CD4-positive, alpha-beta T cell treated with Interleukin-21 for 1 hour (primary cell): ENCODE measurements at places on chromosomes 4 and X.

DNA sequence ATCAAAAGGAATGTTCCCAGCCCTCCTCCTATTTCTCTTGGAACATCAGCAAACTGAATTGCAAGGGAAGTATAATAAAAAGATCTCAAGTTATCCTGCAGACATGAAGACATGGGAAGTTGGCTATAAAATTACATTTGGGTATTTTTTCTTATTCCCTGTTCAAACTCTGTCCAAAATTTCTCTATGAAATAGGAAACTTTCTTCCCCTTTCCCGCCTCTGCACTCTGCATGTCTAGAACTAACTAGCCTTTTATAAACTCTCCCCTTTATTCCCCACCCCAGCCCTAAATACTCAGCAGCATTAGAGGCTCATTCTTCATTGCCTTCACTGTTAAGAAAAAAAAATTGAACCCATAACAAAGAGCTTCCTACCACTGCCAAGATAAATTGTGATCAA lies 126.7 kb upstream of the EDNRA start:
- DNase-seq = no peak

GRCh38 chrX:16312761-16313623 lies 145.7 kb downstream of the MAGEB17 start:
- DNase-seq = no peak

- no peak for DNase-seq
Measured at GRCh38 chrX:134658002-134658759, at the start of gene PLAC1. Gene PLAC1, minus strand, starts transcription at chrX:134658471. Its CDS starts 91,789 bp downstream, at chrX:134566682.

DNA sequence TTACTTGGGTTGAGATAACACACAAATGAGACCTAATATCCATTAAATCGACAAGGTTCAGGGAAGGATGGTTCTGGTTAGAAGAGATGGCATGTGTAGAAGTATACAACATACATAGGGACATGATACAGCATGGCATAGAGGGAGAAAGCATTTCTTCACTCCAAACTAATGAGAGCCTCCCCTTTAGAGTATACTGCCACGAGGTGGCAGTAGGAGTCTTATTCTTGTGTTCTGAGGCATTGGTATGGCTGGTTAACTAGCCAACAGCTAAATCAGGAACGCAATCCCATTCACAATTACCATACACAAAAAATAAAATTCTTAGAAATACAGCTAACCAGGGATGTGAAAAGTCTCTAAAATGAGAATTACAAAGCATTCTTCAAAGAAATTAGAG lies 29.1 kb upstream of the TRO start:
- DNase-seq = peak; percentile 55

DNA sequence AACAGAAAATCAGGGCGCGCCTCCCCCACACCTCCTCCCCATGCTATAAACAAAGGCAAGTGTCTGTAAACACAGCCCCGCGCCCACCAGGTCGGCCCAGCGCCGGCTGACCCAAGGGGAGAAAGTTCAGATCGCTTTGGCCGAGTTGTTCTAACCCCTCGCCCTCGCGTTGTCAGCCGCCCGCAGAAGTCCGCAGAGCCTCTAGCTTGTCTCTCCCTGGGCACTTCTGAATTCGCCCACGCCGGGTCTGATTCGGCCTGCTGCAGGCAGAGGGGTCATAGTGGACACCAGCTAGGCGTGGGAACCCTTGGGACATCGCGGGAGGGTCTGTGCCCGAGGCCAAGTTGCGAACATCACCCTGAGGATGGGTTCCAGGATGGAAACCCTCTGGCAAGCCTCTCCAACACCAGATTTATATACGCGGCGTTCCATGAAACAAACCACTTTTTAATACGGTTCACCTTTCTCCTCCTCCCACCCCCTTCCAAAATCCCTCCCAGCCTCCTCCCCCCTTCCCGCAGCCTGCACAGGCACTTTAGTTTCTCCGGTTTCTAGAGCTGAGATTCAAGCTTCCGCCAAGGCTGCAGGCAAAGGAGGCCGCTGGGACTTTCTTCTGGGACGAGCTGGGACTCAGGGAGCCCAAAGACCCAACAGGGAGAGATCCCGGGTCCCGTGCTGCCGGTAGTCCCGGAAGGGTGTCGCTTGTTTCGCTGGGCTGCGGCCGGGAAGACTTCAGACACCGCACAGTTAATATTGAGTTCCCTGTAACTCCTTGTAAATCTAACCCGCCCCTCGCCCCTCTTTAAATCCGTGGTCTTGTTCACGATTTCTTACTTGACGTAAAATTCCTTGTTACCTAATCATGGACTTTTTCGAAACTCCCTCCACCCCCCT lies 4.7 kb downstream of the HAND2 start:
- no peak for DNase-seq
